ENCODE measurements at places on chromosomes 1 and 21.

GRCh38 chr1:66503841-66504470 lies 30.0 kb upstream of the SGIP1 start:
- H3K27me3 ChIP-seq = no peaks in the 10 kb centered on the region
- peak; percentile 34 for DNase-seq
- H3K4me1 ChIP-seq = peaks cover 6% of the 10 kb centered on the region
- H3K36me3 ChIP-seq = no peaks in the 10 kb centered on the region
- H3K27ac ChIP-seq = no peak overlapping the region

DNA sequence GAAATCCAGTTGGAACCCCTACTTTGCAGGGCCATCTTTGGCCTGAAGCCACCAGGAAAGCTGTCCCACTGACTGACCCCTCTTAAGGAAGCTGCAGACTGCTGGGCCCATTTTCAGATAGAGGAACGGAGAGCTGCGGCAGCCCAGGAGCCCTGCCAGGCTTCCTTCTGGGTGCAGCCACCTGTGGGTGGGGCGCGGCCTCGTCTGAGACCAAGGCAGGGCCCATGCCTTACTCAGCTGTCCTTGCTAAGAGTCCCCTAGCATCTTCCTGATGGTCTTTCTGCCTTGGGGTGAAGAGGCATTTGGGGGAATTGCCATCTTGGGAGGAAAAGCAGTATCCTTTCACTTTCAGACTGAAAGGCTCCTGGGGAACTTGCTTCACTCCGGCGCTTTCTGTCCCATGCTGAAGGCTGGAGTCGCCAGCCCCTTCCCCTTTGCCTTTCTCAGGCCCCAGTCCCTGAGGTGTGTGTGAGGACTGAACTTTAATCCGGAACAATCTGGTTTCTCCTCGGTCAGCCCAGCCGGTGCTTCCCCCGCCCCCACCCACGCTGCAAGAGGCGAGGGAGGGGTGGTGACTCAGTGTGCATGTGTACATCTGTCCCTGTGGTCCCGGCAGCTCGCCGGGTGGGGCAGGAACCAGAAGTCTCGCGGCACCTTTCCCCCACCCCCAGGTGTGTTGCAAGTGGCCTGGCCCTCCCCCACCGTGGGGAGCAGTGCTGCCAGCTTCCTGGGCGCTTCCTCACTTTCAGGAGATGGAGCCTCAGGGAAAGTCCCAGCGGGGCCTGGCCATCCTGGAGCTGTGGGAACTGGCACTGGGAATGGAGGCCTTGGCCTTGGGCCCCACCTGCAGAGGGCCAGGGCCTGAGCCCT lies 5.1 kb downstream of the ZC3H12A start:
- H3K27me3 ChIP-seq = no peaks in the 10 kb centered on the region
- peaks cover 67% of the 10 kb centered on the region for H3K4me1 ChIP-seq
- H3K4me3 ChIP-seq = peak overlapping the region; percentile 92
- H3K27ac ChIP-seq = peak overlapping the region; percentile 97
- peak; percentile 92 for DNase-seq

- no peaks in the 10 kb centered on the region for H3K36me3 ChIP-seq
These were observed 1.1 kb upstream of the TTC39A start for GRCh38 chr1:51331206-51332100.

DNA sequence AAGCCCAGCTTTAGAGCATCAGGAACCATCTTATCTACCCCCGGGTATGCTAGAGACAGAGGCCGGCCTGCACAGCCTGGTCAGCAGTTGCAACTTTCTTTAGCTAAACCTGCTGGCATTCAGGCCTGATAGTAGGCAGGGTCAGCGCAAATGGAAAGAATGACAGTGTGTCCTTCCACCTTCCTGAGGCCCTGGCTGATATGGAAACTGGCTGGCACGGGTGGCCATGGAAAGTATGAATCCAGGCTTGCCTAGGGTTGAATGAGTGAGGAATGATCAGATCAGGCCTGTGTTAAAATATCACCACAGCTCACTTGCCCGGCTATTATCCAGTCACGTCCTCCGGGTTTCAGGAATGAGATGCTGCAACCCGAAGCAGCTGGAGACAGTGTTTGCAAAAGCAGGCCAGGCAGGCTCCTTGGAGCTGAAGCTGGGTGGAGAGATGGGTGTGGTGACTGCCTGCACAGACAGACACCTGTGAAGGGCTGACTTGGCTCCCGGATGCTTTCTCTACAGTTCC lies 34.7 kb downstream of the RCAN1 start:
- no peak overlapping the region for H3K4me3 ChIP-seq
- H3K27me3 ChIP-seq = no peaks in the 10 kb centered on the region
- H3K4me1 ChIP-seq = peaks cover 10% of the 10 kb centered on the region
- no peak overlapping the region for H3K27ac ChIP-seq
- H3K36me3 ChIP-seq = no peaks in the 10 kb centered on the region

GRCh38 chr1:107549152-107549810 lies 408.4 kb downstream of the NTNG1 start:
- no peak overlapping the region for H3K4me3 ChIP-seq
- no peak for DNase-seq
- no peak overlapping the region for H3K27ac ChIP-seq
- H3K27me3 ChIP-seq = no peaks in the 10 kb centered on the region
- no peaks in the 10 kb centered on the region for H3K4me1 ChIP-seq
- H3K36me3 ChIP-seq = no peaks in the 10 kb centered on the region

GRCh38 chr1:170288155-170288554 lies 142.4 kb downstream of the NTMT2 start:
- H3K36me3 ChIP-seq = no peaks in the 10 kb centered on the region
- no peak overlapping the region for H3K27ac ChIP-seq
- no peaks in the 10 kb centered on the region for H3K27me3 ChIP-seq
- H3K4me1 ChIP-seq = no peaks in the 10 kb centered on the region

DNA sequence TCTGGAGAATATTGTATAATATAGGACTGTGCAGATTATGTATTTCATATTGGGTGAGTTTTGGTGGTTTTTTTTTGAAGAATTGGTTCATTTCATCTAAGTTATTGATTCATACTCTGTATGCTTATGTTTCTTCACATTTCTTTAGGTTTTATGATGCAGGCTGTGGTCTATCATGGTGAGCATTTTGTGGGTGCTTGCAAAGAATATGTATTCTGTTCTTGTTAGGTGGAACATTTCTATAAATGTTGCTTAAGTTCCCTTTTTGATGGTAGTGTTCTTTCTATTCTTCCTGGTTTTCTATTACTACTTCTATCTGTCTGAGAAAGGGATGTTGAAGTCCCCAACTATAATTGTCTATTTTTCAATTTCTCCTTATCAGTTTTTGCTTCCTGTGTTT lies 42.6 kb downstream of the PKN2 start:
- H3K4me3 ChIP-seq = no peak overlapping the region
- DNase-seq = no peak
- no peaks in the 10 kb centered on the region for H3K36me3 ChIP-seq
- H3K4me1 ChIP-seq = peaks cover 15% of the 10 kb centered on the region

- no peaks in the 10 kb centered on the region for H3K4me1 ChIP-seq
- H3K27me3 ChIP-seq = no peaks in the 10 kb centered on the region
- H3K36me3 ChIP-seq = no peaks in the 10 kb centered on the region
- no peak overlapping the region for H3K4me3 ChIP-seq
- H3K27ac ChIP-seq = no peak overlapping the region
These were observed 7.4 kb downstream of the GJA4 start for GRCh38 chr1:34800214-34800613.

DNA sequence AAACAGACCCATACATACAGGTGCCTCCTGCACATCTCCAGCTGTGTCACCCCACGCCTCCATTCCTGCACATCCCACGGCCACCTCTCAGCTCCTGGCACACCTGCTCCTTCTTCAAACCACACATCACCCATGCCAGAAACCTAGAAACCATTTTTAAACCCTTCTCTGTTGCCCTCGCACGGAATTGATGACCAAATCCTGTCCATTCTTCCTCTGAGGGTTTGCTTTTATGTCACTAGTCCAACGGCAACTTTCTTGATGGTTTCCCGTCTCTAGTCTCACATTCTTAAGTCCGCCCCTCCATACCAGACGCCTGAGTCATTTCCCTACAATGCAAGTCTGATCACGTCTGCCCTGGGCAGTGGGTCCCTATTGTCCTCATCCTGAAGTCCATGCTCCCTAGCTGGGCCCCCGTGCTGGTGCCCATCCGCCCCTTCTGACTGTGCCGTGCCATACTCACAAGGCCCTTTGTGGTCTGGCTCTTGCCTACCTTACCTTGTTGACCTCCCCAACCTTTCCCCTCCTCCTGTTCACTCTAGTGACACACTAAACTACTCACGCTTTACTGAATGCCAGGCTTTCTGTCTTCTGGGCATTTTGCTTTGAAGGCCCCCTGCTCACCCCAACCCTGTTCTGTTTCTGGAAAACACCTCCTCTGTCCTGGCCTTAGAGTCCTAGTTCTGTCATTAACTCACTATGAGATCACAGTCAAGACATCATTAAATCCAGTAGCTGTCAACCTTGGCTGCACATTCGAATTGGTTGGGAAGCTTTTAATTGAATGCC lies 17.6 kb downstream of the SLC2A1 start:
- no peak for DNase-seq
- peak overlapping the region; percentile 66 for H3K27ac ChIP-seq
- H3K4me1 ChIP-seq = peaks cover 79% of the 10 kb centered on the region
- no peaks in the 10 kb centered on the region for H3K36me3 ChIP-seq
- no peak overlapping the region for H3K4me3 ChIP-seq

GRCh38 chr1:59482986-59483385 lies 186.1 kb downstream of the FGGY start:
- DNase-seq = no peak
- H3K27me3 ChIP-seq = no peaks in the 10 kb centered on the region
- H3K4me1 ChIP-seq = no peaks in the 10 kb centered on the region
- no peaks in the 10 kb centered on the region for H3K36me3 ChIP-seq

DNA sequence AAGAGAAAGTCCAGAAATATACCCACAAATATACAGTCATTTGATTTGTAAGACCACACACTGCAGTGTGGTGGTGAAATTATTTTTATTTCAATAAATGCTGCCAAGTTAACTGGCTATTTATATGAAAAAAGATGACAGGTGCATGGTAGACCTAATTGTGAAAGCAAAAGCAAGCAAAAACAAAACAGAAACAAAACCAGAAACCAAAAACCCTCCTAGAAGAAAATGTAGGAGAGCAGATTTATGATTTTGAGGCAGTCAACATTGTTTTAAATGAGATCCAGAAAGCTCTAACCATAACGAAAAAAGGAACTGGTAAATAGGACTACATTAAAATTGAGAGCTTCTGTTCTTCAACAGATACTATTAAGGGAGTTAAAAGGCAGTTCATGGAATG lies 303.6 kb downstream of the PRDM2 start:
- H3K4me3 ChIP-seq = no peak overlapping the region
- DNase-seq = no peak
- no peaks in the 10 kb centered on the region for H3K4me1 ChIP-seq
- H3K27me3 ChIP-seq = no peaks in the 10 kb centered on the region

- H3K36me3 ChIP-seq = no peaks in the 10 kb centered on the region
- no peaks in the 10 kb centered on the region for H3K27me3 ChIP-seq
- no peak overlapping the region for H3K27ac ChIP-seq
- DNase-seq = no peak
These were observed 12.6 kb downstream of the RHBDL2 start for GRCh38 chr1:38929054-38929453.

- peaks cover 3% of the 10 kb centered on the region for H3K4me1 ChIP-seq
- no peak overlapping the region for H3K4me3 ChIP-seq
- H3K36me3 ChIP-seq = peaks cover 4% of the 10 kb centered on the region
- no peak overlapping the region for H3K27ac ChIP-seq
- no peak for DNase-seq
These were observed 39.5 kb downstream of the ATF6 start for GRCh38 chr1:161805399-161806197.

- no peaks in the 10 kb centered on the region for H3K36me3 ChIP-seq
- no peak for DNase-seq
- H3K4me1 ChIP-seq = no peaks in the 10 kb centered on the region
- H3K27me3 ChIP-seq = no peaks in the 10 kb centered on the region
- H3K27ac ChIP-seq = no peak overlapping the region
- H3K4me3 ChIP-seq = no peak overlapping the region
These were observed 39.0 kb upstream of the TADA1 start for GRCh38 chr1:166915042-166915441.

DNA sequence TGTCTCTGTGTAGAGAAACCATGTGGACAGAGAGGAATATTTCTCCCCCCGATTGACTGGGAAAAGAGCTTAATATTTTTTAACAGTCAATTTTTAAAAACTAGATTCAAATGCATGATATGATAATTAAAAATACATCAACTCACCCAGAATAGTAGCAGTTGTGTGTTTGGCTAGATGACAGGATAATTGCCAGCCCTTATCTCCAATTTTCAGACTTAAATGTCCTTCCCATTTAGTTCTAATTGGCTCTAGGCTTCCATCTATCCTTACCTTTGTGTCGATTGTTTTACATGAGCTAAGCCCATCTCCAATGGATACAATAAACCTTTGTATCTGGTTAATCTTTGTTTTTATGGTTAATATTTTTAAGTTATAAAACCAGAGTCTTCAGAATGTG lies 23.9 kb upstream of the KIAA0040 start:
- DNase-seq = no peak
- H3K4me3 ChIP-seq = no peak overlapping the region
- peaks cover 15% of the 10 kb centered on the region for H3K4me1 ChIP-seq
- H3K27ac ChIP-seq = no peak overlapping the region

DNA sequence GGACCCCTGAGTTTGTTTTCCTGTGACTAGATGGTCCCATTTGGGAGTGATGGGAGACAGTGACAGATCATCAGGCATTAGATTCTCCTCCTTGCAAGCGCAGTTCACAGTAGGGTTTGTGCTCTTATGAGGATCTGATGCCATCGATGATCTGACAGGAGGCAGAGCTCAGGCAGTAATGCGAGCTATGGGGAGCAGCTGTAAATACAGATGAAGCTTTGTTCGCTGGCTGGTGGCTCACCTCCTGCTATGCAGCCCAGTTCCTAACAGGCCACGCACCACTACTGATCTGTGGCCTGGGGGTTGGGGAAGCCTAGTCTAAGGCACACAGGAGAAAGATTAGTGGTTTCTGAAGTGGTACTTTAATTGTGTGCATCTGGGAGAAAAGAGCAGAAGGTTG lies 7.1 kb upstream of the PLPP3 start:
- no peak overlapping the region for H3K4me3 ChIP-seq
- H3K27me3 ChIP-seq = no peaks in the 10 kb centered on the region
- no peaks in the 10 kb centered on the region for H3K4me1 ChIP-seq
- H3K36me3 ChIP-seq = no peaks in the 10 kb centered on the region
- no peak for DNase-seq

DNA sequence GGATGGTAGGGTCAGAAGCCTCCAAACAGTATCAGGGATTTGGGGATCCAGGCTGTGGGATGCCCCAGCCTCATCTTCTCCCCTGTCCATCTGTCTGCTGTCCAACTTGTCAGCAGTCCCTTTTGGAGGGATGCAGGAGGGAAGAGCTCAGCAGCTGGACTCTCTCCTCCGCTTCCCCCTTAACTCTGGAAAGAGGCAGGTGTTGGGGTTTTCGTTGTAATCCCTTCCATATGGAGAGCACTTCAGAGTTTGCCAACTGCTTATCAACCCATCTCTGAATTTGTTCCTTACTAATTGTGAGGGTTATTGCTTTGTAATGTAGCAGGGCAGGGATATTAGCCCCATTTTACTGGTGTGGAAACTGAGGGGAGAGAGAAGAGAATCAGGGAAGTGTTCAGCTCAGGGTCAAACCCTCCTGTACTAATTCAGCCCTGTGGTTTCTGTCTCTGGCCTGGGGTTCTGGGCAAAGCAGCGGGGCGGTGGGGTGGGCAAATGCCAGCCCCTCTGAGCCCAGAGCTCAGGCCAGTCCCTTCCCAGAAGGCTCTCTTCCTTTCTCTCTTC lies 3.2 kb downstream of the CITED4 start:
- no peak overlapping the region for H3K4me3 ChIP-seq
- H3K4me1 ChIP-seq = peaks cover 14% of the 10 kb centered on the region
